CD4-positive, alpha-beta T cell treated with Interleukin-21 for 1 hour (primary cell): ENCODE measurements at places on chromosomes 2 and 18.

DNA sequence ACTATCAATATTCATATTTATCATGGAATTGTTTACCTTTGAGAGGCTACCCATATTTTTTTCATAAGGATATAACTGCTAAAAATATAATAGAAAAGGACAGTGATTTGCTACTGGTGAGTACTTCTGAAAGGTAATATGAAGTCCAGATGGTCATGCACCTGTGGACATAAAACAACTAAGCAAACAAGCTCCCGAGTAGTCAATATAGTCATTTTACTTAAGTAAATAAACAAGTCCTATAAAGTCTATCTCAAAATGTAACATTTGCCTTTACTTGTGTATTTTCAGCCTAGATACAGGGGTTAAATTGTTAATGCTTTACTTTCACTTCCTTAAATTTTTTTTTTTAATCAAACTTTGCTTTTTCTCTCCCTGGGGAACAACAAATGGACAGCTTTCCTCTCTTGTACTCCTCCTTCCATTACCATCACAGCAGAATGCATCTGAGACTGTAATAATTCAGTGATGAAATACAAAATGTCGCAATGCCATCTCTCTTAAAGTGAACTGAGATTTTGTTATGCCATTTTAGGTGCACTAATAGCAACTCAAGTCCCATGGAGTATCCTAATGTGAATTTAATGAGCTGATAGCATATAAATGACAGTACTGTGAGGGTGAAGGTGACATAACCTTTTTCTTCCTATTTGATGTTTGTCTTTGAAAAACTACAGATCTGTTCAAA, 1325.4 kb upstream of the ZEB2 start:
- DNase-seq = no peak

- peak; percentile 30 for DNase-seq
These were observed 1.7 kb downstream of the FZD7 start for GRCh38 chr2:202035089-202035940.

DNA sequence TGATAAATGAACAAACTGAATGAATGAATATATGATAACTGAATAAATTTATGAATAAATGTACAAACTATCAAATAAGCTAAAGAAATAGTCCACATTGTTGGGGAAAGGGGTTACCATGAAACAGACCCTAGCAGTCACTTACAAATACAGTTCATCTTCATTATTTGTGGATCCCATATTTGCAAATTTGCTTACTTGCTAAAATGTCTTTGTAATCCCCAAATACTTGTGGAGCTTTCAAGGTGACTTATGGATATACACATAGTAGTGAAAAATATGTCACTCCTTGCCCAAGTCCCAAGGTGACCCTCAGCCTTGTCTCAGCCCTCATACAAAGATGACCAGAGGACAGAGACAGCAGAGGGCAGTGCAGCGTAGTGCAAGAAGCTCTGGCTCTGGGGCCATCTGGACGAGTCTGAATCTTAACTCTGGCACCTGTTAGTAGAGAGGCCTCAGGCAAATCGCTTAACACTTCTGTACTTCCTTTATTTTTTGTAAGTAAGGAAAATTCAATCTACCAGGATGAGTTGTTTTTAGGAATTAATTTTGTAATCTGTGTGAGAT, 3.1 kb downstream of the PAIP2B start:
- DNase-seq = no peak

DNA sequence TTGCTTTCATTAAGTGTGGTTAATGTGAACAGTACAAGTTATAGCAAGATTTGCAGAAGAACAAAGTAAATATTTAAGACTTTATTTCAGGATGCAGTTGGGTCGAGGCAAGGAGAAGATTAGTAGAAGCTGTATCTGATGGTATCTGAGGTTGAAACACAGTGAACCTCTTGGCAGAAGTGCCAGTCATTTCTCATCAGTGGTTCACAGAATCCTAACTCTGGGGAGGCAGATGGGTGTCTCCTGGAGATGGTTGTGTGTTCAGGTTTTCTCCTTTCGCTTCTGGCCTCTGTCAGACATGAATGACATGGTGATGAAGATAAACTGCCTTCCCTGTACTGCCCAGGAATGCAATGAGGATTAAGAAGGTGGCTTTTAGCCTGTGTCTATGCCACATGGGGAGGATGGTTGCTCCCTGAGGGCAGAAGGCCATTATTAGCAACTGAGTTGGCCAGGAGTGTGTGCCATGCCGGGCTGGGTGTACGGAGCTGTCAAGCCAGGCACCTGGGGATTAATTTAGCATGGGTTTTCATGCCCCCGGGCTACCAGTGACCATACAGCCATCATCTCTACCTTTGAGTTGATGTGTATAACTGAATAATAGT, 28.0 kb downstream of the MGAT5 start:
- DNase-seq = no peak

DNA sequence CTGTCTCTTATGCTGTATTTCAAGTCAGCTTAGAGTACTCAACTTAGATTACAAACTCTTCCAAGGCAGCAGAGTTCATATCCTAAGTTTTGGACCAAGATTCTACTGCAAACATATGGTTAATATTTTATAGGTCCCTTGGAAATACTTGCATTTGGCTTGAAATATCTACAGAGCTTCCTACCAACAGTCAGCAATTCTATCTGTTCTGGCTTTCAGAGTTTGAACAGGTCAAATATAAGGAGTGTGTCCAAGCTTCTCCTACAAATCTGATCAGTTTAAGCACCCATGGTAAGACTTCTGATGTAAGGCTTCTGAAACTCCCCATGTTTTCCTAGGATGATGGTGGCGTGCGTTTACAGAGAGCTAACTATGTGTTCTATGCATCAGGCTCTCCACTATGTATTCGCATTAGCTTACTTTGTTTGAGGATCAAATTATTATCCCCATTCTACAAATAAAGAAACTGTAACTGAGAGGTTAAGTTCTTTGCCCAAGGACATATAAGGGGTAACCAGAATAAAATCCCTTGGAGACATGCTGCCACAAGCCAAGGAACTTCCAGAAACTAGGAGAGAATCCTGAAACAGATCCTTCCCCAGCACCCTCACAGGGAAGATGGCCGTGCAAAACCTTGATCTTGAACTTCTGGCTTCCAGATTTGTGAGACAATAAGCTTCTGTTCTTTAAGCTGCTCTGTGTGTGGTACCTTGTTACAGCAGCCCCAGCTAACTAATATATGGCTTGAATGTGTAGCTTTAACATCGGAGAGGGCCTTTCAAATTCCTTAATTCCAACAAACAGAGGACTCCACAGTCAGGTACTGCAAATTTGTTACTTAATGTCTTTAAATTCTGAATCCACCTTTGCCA, 55.1 kb downstream of the ATP8B1 start:
- no peak for DNase-seq

GRCh38 chr2:169343202-169343601, 19.1 kb downstream of the LRP2 start:
- DNase-seq = no peak

DNA sequence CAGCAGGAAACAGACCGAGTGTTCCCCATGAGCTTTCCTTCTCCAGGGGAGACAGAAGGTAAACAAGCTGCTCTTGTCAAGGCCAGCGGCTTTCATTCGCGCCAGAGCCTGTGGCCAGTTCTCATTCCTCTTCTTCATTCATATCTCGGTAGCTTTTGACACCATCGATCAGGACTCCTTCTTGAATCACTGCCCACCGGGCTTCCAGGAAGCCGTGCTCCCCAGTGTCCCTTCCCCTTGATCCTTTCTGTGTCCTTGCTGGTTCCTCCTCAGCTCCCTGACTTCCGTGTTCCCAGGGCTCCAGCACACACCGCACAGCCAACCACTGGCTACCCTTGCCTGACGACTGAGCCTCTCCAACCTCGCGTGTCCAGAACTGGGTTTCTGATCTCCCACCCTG, 14.1 kb downstream of the SLC66A3 start:
- DNase-seq = no peak

DNA sequence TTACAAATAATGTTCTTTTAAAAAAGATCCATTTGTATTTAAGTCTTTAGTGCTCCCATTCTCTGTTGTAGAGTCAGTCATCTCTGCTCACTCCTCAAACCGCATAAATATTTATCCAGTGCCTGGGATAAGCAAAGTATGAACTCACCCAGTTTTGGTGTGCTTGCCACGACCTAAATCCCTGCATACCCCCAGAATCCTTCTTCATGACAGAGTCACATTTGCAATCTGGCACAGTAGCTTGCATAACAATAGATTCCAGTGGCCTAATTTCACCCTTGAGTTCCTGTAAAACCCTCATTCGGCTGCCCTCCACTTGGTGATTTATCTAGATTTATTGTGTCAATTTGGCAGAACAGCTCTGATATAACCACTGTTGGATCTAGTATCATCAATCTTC, 92.9 kb downstream of the DTNA start:
- no peak for DNase-seq
